ENCODE measurements at places on chromosomes 7 and 10. TPM values are rescaled to one million over a fixed set of nuclear protein-coding genes. Genes with fewer than 3 reads are reported as not detected.

Gene SEMA3C
- total RNA-seq, result not detected

Gene NUTM2E
- total RNA-seq, result not detected

Gene ACSM6
- not detected for total RNA-seq

Gene LRMDA
- total RNA-seq, result not detected

Gene OGDHL
- 0.20 TPM for total RNA-seq

Gene LIPN
- not detected for total RNA-seq

Gene TRIM8
- total RNA-seq, result 54.4 TPM

Gene MPLKIP
- total RNA-seq, result 31.5 TPM

Gene PLAU
- 4.8 TPM for total RNA-seq

Gene PRR15
- not detected for total RNA-seq

Gene TMEM26
- total RNA-seq, result not detected

Gene ADRB1
- total RNA-seq, result not detected

Gene SPDYE16
- 0.25 TPM for total RNA-seq

Gene ANKRD61
- 0.18 TPM for total RNA-seq

Gene GATA3
- total RNA-seq, result 163 TPM

Gene SRRM3
- not detected for total RNA-seq

Gene YAE1
- 8.9 TPM for total RNA-seq

Gene CCDC3
- 0.07 TPM for total RNA-seq

Gene LIPK
- not detected for total RNA-seq

Gene GRID1
- not detected for total RNA-seq

Gene FAM237B
- not detected for total RNA-seq

Gene NEURL1
- 1.5 TPM for total RNA-seq

Gene LUC7L2
- total RNA-seq, result 125 TPM

Gene C10orf62
- not detected for total RNA-seq

Gene CPED1
- total RNA-seq, result not detected

Gene ANKRD7
- total RNA-seq, result not detected

Gene PPP1R3C
- total RNA-seq, result not detected

Gene GIMAP6
- 119 TPM for total RNA-seq

Gene HKDC1
- 1.3 TPM for total RNA-seq

Gene PRKG1
- not detected for total RNA-seq

Gene INSYN2A
- not detected for total RNA-seq

Gene ADAM12
- total RNA-seq, result 0.14 TPM

Gene ST8SIA6
- total RNA-seq, result 0.32 TPM

Gene BICC1
- 0.07 TPM for total RNA-seq

Gene FZD1
- 0.66 TPM for total RNA-seq

Gene CYP26C1
- not detected for total RNA-seq

Gene SLC26A3
- total RNA-seq, result not detected

Gene NUTM2A
- total RNA-seq, result 0.50 TPM

Gene TMEM178B
- 0.80 TPM for total RNA-seq
